ENCODE measurements at places on chromosomes 16 and 17.
A peak's percentile ranks its signal among the peaks of the same experiment; 100 is the strongest.

- DNase-seq, result no peak
Measured at GRCh38 chr17:43992641-43993040, 11.8 kb upstream of the NAGS start.

- DNase-seq, result no peak
Measured at GRCh38 chr16:28556914-28557320, 3.2 kb downstream of the SGF29 start.

DNA sequence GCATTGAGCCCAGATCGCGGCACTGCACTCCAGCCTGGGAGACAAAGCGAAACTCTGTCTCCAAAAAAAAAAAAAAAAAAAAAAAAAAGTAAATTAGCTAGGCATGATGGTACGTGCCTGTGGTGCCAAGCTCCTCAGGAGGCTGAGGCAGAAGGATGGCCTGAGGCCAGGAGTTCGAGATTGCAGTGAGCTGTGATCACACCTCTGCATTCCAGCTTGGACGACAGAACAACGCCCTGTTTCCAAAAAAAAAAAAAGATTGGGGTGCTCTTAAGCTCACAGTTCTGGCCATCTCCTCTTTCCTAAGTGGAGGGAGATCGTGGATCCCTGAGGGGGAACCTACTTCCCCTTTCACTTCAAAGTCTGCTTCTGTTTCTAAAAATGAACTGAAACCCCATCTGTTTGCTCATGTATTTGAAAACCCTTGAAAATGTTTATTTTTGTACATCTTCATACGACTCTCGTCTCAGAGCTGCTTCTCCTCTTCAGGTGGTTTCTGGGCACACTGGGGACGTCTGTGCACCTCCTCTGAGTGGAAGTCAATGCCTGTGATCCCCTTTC is 138.8 kb downstream of the PRKCA start:
- no peak for DNase-seq

DNA sequence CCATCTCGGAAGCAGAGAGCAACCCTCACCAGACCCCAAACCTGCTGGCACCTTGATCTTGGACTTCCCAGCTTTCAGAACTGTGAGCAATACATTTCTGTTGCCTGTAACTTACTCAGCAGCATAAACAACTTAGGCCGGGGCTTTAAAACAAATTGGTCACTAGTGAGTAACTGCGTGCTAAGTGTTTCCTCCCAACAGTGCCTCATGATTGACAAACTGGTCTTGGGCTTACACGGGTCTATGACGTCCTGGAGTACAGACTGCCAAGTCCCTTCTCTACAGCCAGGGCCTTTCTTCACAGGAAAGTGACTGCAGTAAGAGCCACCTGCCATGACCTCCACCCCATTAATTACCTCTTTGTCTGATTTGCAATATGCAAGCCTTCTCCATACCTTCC is 136.7 kb downstream of the XYLT1 start:
- DNase-seq, result peak; percentile 31

DNA sequence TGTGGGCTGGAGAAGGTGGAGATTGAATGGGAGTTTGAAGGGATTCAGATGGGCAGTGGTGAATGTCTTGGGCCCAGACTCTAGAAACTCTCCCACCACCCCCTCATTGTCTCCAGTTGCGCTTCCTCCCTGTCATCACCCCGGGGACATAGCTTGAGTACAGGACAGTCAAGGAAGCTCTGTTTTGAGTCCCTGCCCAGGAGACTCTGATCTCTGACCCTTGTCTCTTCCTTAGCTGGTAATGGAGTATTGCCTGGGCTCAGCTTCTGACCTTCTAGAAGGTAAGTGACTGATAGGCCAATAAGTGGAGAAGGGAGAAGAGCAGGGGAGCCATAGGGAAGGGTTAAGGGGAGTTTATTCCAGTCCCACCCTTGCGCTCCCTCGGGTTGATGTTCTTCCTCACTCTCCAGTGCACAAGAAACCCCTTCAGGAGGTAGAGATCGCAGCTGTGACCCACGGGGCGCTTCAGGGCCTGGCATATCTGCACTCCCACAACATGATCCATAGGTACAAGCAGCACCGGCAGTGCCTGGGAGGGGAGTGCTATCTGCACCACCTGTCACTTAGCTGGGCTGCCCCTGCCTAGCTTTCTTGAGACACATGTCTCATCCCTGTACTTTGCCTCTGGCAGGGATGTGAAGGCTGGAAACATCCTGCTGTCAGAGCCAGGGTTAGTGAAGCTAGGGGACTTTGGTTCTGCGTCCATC is 5.0 kb downstream of the TAOK2 start:
- DNase-seq, result no peak

- no peak for DNase-seq
Measured at GRCh38 chr17:10899281-10899680, 61.4 kb upstream of the PIRT start.

All from cardiac fibroblast (primary cell).